ENCODE measurements at places on chromosomes 3 and 15. TPM values are rescaled to one million over a fixed set of nuclear protein-coding genes. Genes with fewer than 3 reads are reported as not detected.

- no peak for DNase-seq
Observed at GRCh38 chr3:75001330-75001729, 386.9 kb upstream of the CNTN3 start.

CNTN4 gene
- not detected for total RNA-seq

DNA sequence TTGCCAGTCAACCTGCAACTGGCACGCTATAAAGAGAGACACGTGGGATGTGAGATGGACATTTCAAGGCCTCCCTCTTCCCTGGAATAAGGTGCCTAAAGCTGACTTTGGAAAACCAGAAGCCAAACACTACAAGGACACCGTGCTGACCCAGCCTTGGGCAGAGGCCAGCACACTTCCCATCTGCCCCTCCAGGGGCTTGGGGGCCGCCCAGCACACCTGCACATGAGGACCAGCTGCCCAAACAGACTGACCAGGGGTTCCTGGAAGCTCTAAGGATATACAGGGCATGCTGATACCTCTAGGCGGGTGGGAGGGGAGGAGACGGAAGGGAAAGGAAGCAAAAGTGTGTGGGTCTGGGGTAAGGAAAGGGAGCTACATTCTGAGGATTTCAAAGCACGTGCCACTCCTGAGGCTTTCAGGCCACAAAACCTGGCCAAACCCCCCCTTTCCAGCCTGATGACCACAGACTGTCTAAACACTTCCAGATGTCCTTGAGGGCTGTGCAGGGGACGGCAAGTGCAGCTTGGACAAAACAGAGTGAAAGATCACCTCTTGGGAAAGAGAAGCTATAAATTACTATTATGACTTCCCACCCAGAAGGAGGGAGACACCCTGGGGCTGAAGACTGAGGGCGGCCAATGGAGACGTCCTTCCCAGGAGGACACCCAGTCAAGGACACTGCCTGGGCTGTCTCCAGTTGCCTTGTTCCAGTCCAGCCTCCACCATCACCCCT, 57.9 kb downstream of the ADCY5 start:
- no peak for DNase-seq

PODXL2 gene
- 73.2 TPM for total RNA-seq

DNA sequence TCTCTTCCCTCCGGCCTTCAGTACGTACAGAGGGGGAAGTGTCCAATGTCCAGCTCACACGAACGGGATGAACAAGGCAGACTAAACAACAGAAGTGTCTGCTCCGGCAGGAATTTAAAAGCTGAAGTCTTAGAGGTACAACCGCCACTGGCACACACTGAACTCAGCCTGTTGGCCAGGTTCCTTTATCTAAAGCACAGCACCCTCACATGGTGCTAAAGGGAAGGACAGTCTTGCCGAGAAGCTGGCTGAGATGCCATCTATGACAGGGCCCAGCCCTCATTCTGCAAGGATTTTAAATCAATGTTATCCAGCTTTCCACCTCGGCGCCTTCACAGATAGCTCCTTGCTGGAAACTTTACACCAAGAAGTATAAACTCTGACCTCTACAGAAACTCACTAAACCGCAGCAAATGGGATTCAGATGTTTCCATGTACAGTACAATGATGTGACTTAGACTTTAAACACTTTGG, 2.8 kb downstream of the ADAMTS17 start:
- DNase-seq = peak; percentile 34

DNA sequence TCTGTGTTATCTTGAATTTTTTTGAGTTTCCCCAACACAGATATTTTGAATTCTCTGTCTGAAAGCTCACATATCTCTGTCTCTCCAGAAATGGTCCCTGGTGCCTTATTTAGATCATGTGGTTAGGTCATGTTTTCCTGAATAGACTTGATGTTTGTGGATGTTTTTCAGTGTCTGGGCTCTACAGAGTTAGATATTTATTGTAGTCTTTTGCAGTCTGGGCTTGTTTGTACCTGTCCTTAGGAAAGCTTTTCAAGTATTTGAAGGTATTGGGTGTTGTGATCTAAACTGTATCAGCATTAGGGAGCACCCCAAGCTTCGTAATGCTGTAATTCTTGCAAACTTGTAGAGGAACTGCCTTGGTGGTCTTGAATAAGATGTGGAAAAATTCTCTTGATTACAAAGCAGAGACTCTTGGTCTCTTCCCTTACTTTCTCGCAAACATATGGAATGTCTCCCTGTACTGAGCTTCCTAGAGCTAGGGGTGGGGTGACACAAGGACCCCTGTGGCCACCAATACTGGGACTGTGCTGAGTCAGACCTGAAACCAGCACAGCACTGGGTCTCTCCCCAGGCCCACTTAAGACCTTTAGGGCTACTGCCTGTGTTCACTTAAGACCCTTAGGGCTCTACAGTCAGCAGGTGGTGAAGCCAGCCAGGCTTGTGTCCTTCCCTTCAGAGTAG, 26.5 kb downstream of the TM4SF18 start:
- no peak for DNase-seq

GRCh38 chr3:9946112-9947024, 5.8 kb downstream of the PRRT3 start:
- peak; percentile 85 for DNase-seq

CCK gene
- not detected for total RNA-seq
